Cortex of kidney (tissue), 1 donor: ENCODE measurements at places on chromosomes 2 and 18.

DNA sequence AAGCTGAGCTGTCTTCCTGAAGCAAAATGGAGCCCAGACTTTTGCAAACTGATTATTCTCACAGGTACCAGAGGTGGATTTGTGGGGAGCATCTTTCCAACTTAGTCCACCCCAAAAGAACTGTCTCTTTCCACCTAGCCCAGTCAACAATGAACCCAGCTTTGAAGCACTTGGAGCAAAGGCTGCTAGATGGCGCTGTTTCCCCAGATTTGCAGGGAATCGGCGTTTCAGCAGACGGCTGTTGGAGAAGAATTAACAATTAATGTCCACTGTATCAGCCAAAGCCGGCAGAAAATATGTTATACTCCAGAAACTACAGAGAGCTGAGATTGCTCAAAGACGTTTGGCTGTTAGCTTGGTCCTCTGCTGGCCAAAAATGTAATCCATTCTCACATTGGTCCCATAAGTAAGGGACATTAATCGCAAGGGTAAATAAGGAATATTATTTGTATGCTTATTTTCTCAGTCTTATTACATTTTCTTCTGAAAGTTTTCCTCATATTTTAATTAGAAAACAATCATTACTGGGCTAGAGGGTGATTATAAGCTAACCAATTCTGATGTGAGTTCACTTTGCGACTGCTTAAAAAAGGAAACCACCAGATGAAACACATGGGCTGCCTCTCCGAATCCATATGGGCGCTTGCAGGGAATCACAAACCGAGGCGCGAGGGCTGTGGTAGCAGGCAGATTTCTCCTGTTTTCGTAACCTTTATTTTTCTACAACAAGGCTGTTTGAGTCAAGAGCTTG lies 423.8 kb upstream of the MEX3C start:
- no peak for DNase-seq

GRCh38 chr2:1091895-1092585 lies 141.4 kb downstream of the SNTG2 start:
- no peak for DNase-seq

- DNase-seq = no peak
Measured at GRCh38 chr2:15281681-15282080, 279.5 kb downstream of the NBAS start.

- no peak for DNase-seq
Measured at GRCh38 chr2:159089543-159089942, 121.1 kb downstream of the TANC1 start.

DNA sequence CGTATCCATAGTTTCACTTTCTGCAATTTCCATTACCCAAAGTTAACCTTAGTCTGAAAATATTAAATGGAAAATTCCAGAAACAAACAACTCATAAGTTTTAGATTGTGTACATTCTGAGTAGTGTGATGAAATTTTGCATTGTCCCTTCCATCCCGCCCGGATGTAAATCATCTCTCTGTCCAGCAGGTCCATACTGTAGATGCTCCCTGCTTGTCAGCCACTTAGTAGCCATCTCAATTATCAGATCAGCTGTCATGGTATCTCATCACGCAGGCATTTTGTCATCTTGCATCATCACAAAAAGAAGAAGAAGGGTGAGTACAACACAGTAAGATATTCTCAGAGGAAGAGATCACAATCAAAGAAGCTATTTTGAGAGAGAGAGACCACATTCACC lies 185.0 kb upstream of the STK17B start:
- no peak for DNase-seq

- no peak for DNase-seq
Measured at GRCh38 chr2:224410946-224411561, 9.1 kb upstream of the FAM124B start.

- no peak for DNase-seq
Measured at GRCh38 chr18:7878265-7879211, 311.4 kb downstream of the PTPRM start.

DNA sequence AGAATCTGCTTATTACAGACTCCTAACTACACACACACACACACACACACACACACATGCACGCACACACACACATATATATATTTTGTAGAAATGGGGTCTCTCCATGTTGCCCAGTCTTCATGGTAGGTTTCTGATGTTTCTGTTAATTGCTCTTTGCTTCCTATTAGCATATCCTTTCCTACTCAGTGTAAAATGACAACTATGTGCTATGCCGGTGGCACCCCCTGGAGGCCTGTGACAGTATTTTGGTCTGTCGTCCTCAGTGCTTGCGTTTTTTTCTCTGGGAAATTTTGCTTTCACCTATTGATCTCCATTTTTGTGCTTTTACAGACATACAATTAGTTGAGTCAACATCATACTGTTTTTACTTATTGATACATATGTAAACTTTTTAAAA lies 322.1 kb downstream of the LRRTM1 start:
- DNase-seq = no peak

- DNase-seq = no peak
Measured at GRCh38 chr2:151204756-151205155, 56.9 kb downstream of the RBM43 start.

DNA sequence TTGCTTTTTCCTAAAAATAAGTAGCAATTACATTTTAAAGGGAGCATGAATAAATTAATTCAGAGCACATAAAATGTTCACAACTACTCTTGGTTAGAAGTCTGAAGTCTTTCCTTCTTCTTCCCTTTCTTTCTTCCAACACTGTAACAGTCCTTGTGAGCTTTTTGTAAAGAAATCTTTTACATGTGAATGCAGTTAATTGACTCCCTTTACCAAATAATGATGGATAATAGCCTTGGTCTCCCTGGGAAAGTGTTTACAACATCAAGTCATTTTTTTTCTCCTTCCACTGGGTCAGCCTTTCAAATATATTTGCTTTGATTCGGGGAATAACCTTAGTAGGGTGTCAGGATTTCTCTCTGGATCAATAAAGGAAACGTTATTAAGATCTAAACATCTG lies 39.1 kb downstream of the CALCRL start:
- DNase-seq = no peak

DNA sequence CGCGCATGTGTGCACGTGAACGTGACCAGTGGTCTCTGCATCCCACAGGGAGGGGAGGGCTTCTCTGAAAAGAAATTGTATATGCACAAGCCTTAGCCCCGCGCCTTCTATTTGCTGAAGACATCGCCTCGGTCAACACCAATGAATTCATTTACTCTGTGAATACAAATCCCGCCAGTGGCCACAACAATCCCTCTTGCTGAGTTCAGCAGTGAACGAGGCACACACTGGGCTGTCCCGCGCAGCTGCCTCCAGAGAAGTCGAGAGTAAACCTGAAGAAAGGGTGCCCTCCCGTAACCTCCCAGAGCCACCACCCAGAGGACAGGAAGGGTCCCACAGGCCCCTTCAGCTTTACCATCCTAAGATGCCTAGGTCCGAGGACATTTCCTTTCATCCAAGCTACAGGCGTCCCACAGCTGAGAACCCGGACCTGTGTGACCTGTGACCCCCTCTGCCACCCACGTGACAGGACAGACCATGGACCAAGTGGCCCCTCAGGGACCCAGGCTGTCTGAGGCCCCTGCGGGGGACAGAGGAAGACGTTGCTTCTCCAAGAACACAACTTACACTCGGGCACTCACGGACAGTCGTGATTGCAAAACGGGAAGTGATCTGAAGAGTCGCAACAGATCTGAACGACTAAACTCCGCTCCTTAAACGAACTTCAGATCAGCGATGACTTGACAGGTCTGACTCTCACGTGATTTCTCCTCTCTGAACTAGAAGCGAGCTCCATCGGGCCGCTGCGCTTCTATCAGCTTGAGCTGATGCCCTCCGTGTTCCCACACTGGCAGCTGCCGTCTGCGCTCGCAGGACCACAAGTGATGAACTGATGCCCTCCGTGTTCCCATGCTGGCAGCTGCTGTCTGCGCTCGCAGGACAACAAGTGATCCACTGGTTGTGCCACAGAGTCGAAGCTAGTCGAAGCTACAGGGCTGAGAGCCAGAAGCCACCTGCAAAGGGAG lies 92.7 kb downstream of the ZNF516 start:
- no peak for DNase-seq

GRCh38 chr2:143759455-143759854 lies 630.2 kb downstream of the ARHGAP15 start:
- DNase-seq = no peak

DNA sequence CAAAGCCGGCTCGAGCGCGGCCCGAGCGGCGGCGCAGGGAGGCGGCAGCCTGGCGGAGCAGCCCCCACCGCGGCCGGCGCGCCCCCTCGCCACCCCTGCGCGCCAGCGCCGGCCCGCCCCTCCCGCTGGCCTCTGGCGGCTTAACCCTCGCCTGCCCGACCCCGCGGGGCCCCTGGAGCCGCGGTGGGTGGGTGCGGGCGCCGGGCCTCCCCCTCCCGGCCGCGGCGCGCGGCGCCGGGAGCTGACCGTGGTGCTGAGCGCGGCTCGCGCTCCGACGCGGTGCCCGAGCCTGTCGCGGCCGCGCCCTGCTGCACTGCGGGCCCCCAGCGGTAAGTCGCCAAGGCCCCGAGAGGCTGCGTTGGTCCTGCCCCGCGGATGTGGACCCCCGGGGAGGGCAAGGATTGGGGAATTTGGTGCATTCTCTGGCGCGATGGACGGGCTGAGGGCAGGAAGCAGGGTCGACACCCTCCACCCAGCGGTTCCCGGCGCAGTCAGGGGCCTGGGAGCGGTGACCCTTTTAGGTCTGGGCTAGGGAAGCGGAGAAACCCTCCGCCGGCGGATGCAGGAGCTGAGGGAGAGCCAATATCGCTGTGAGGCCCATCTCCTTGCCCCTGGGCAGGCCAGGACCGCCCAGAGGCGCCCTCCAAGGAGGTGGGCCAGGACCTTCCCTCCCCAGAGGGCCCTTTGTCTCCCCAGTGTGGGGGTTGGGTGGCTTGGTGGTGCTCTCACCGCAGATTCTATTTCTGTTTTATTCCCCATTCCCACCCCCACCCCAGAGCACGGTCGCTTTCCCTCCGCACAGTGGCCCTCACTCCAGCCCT lies 923 bp downstream of the AMER3 start:
- DNase-seq = no peak

- DNase-seq = no peak
Measured at GRCh38 chr2:28590496-28591301, 94.8 kb downstream of the PLB1 start.

GRCh38 chr2:121075641-121076497 lies 209.1 kb downstream of the TFCP2L1 start:
- no peak for DNase-seq

GRCh38 chr18:21406116-21406515 lies 164.1 kb downstream of the GREB1L start:
- DNase-seq = no peak

DNA sequence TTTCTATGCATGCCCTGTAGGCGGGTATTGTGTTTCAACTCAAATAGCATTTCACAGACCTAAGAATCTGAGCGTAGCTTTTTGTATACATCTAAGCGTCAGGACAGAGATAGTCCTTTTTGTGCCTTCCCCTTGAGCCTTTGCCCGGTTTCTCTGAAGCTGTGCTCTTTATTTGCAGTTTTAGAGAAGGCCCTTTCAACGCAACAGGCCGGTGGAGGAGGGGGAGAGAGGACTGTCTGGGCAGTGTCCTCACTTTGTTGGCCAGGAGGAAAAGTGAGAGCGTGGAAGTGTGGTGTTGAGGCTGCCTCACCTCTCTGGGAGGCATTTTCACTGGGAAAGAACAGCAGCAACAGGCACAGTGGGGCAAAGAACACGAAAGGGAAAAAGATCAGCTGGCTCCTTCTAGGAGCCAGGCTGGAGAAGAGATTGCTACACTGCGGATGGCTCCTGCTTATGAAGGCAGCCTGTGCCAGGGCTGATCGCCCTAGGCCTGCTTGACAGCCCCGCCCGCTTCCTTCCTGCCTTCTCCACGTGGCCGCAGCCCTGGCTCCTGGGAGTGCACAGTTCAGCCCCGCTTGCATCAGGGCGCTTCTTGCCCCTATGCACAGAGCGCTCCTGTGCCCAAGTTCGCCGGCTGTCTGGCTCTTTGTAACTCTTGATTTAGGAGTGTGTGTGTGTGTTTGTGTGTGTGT lies 195.6 kb upstream of the POU3F3 start:
- no peak for DNase-seq

DNA sequence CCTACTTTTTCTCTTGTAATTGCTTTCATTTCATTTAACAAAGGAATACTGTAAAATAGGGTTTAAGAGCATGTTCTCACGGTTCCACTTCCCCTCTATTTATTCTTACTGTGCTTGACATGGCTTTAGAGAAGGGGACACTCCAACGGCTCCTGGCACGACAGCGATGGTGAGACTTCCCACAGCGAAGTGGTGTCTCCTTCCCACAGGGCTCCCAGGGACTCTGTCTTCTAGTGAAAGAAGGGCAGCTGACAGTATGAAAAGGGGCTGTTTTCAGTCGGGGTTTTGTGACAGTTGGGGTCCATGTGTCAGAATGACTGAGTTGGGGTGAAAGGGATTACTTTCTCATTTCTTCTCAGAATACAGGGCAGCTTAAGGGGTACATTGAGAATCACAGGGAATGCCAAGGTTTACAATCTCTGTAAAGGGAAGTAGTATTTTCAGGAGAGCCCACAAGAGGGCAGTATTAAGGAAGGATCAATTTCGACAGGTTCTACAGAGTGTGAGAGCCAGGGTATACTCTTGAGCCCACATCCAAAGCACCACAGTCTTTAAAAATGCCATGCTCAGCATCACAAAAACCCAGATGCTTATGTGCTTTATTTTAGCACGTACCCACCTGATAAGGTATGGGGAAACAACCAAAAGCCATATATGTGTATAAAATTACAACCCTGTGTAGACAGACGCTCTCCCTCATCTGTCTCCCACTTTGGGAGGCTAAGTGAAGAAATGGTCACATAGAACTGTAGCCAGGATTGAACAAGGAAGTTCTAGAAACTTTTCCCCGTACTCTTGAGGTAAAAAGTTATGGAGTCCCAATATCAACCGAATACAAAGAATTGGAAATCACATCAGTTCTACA lies 31.3 kb upstream of the RAPGEF4 start:
- no peak for DNase-seq

- DNase-seq = no peak
Measured at GRCh38 chr2:209834767-209835166, 63.1 kb downstream of the UNC80 start.

- no peak for DNase-seq
Measured at GRCh38 chr2:52775674-52776073, 991.9 kb upstream of the CHAC2 start.

DNA sequence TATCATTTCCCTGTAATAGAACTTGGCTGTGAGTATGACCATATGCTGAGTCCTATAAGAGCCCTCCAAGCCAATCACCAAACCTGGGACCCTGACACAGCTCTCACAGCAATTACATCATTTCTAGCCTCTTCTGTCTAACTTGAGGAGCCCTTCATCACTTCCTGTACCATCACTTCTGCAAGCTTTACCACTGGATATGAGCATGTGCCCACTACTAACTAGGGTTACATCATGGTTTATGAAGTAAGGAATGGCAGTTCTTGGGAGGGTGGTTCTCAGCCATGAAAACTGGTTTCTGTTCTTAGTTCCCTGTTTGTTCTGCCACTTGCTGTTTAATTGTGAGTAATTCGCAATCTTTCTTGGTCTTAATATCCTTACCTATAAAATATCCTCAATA lies 31.0 kb upstream of the EPB41L3 start:
- DNase-seq = no peak

- no peak for DNase-seq
Measured at GRCh38 chr18:56276466-56276865, 361.9 kb downstream of the TXNL1 start.

- no peak for DNase-seq
Measured at GRCh38 chr18:11955239-11956029, 25.9 kb upstream of the IMPA2 start.
